ENCODE measurements at places on chromosomes 11 and 22.
A peak's percentile ranks its signal among the peaks of the same experiment; 100 is the strongest.

DNA sequence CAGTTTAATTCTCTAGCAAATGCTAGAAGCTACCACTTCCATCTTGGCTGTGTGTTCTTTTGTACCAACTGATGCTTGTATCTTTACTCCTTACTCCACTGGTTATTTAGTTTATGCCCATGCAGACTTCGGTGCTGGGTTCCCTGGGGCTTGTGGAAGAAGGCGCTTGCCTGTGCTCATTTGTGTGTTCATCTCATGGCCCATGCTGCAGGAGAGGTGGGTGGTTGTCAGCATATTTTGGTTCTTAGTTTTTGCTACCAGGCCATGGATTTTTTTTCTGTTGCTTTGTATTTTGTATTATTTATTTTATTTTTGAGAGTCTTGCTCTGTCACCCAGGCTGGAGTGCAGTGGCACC, 22.4 kb downstream of the MICAL2 start:
- DNase-seq, result no peak

- peak; percentile 13 for DNase-seq
These were observed at the start of gene VWCE for GRCh38 chr11:61294717-61295595. Gene VWCE, minus strand, starts transcription at chr11:61295316. Its CDS starts 279 bp downstream, at chr11:61295037.

DNA sequence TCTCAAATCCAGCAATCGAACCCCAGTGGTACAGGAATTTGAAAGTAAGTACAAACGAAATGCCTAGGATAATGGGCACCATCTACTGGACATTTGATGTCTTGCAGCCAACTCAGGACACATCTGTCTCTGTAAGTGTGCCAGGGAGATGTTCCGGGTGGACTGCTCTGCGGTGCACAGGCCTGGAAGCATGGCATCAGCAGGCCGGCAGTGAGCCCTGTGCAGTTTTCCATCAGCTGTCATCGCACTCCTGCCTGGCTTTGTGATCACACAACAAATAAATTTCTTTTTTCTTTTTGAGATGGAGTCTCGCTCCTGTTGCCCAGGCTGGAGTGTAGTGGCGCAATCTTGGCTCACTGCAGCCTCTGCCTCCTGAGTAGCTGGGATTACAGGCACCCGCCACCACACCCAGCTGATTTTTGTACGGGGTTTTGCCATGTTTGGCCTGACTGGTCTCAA, 71.0 kb downstream of the JAM3 start:
- DNase-seq, result no peak

- no peak for DNase-seq
These were observed 534.3 kb downstream of the ETS1 start for GRCh38 chr11:128052912-128053641.

- DNase-seq, result no peak
These were observed 207.5 kb upstream of the ZBED5 start for GRCh38 chr11:11065396-11065795.

DNA sequence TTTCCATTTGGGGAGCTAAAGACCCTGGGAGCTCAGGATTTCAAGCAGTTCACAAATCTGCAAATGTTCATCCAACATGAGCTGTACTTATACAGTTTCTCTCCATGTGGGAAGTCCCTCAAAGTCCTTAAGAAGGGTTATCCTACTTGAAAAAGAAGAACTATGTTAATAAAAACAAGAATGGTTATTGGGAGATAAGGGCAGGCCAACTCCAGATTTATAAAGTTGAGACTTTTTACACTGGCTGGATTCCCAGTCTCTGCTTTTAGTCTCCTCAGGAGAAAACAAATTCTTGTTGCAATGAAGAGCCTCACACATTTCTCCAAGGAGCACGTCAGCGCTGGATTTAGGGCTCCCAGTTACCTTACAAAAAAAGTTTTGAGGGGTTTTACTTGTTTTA, 34.2 kb upstream of the CTTN start:
- DNase-seq, result no peak

GRCh38 chr11:69463181-69463994, 18.1 kb upstream of the LINC01488 start:
- DNase-seq, result no peak
